ENCODE measurements at places on chromosomes 5 and 9.
A peak's percentile ranks its signal among the peaks of the same experiment; 100 is the strongest.

- DNase-seq = peak; percentile 34
These were observed 8.7 kb downstream of the SERINC5 start for GRCh38 chr5:80246995-80247729.

GRCh38 chr5:134267366-134268018 lies 41.6 kb upstream of the PPP2CA start:
- DNase-seq = no peak

- no peak for DNase-seq
These were observed 1.9 kb downstream of the NR5A1 start for GRCh38 chr9:124505006-124505900.

- DNase-seq = no peak
These were observed 124.3 kb upstream of the NR3C1 start for GRCh38 chr5:143527808-143528207.

DNA sequence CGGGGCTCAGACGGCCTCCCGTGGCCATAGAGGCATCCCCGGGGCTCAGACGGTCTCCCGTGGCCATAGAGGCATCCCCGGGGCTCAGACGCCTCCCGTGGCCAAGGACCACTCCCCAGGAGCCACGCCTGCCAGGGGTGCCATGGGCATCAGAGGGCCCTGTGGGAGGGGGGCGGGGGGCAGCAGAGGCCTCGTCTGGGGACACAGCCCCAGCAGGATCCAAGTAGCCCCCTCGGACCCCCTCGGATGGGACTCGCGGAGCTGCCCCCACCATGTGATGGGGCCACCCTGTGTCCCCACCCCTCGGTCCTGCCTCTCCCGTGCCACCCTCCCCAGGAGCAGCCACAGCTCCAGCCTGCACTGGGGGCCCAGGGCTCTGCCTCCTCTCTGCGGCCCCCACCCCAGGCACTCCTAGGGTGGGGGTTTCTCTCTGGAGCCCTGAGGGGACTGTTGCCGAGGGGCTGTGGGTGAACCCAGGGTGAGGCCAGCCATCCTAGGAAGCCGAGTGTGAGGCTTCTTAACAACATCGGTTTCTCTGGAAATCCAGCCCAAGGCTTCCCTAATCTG lies 2.5 kb downstream of the ENTPD8 start:
- DNase-seq = peak; percentile 14

DNA sequence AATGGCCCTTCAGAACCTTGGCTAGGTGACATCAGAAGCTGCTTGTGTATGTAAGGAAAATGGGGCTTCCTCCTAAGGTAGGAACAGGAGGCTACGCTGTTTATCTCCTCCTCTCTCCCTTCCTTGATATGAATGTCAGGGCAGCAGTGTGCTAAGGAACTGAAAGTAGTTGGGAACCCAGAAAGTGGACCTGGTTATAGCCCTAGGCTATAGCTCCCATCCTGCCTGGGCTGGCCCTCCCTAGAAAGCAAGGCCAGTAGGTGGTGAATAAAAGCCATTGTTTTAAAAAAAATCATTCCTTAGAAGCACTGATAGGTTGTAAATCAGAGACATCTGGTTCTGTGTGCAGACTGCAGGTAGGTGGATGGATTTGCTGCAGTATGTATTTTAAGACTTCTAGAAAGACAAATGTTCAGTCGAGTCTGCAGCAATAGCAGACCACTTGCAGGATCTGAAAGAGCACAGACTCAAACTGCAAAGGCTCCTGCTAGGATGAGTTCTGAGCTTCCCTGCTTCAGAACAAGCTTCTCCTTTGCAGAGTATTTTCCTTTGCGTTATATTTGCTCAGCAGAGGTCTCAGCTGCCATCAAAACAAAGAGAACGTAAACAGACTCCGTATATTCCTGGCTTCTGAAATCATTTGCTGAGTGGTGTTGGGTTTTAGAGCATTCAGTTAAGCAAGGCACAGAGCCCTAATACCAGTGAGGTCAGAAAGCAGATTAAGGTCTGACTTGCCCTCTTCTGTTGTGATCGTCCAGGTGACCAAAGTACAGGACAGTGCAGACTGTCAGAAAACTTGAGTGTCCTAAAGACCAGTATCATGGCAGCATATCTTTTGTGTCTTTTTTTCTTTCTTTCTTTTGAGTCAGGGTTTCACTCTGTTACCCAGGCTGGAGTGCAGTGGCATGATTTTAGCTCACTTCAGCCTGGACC lies 20.1 kb upstream of the CFAP157 start:
- DNase-seq = no peak

DNA sequence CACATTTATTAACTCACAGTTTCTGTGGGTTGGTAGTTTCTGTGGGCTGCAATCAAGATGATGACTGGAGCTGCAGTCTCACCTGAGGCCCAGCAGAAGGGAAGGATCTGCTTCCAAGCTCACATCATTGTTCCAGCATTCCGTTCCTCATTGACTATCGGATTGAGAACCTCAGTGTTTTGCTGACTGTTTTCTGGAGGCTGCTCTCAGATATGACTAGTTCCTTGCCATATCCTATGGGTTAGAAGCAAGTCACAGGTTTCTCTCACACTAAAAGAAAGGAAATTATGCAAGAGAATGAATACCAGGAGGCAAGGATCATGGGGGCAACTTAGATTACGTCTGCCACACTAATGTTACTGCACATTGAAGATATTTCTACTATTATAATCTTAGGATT lies 6.3 kb upstream of the ERAP1 start:
- no peak for DNase-seq

DNA sequence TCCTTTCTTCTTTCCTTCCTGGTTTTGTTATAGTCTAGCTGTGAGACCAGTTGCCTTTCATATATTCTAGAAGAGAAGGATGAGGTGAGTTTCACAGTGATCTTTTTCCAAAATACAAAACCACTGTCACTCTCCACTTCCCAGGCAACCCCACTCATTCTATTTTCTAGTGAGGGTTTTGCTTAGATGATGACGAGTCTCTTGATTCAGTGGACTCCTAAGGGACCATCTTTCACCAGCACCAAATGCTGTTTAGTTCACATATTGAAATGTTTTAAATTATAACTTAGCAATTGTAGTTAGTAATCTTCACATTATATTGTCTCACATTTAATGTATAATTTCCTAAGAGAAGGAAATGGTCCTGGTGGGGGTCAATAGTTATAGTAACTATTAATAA lies 25.2 kb downstream of the PIK3R1 start:
- no peak for DNase-seq

DNA sequence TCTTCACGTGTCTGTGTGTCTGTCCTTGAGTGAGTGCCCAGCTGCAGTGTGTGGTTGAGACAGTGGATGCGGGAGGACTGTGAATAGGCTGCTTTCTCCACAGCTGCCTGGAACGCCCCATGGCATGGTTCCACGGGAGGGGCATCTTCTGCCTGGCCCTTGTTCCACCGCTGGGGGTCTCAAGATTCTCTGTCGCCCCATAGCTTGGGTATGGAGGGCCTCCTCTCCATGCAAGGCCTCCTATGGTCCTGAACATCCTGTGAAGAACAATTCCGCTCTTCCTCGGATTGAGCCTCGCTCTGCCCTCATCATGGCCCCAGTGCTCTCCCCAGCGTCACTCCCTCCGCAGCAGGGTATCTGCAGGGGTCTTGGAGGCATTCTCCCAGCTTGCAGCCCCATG lies 36.1 kb downstream of the COL5A1 start:
- DNase-seq = peak; percentile 14

DNA sequence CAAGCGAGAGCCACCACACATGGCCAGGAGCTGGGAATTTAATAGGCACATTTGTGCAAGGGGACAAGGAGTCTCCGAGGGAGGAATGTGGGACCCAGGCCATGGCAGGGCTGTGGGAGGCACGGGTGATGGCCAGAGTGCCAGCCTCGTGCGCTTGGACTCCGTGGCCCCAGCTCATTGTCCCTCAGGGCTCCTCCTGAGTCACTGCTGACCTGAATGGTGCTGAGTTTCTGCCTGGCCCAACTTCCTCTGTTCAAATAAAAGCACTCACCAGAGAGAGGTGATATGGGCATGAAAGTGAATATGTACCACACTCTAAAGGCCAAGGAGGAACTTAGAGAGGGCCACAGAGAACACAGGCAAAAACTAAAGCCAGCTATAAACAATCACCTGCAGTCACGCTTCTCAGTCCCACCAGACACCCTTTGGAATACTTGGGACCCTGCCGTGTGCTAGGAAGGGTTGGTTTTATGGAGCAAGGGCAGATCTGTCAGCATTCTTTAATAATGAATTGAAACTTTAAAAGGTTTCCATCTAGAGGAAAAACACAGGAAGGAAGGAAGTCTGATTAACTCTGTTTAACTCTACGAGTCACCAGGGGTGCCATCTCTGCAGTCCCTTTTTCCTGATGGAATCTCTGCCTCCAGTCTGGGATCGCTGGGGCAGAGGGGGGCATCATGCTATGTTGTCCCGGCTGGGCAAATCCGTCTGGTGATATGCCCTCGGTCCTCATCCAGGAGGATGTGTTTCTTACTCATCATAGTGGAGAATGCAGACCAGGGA lies 25.1 kb upstream of the UBE2QL1 start:
- no peak for DNase-seq

All from left ventricle myocardium superior (tissue), 1 donor.